ENCODE measurements at places on chromosomes 5 and 9.

GRCh38 chr5:177610131-177610769, 10.3 kb downstream of the B4GALT7 start:
- no peak for DNase-seq

DNA sequence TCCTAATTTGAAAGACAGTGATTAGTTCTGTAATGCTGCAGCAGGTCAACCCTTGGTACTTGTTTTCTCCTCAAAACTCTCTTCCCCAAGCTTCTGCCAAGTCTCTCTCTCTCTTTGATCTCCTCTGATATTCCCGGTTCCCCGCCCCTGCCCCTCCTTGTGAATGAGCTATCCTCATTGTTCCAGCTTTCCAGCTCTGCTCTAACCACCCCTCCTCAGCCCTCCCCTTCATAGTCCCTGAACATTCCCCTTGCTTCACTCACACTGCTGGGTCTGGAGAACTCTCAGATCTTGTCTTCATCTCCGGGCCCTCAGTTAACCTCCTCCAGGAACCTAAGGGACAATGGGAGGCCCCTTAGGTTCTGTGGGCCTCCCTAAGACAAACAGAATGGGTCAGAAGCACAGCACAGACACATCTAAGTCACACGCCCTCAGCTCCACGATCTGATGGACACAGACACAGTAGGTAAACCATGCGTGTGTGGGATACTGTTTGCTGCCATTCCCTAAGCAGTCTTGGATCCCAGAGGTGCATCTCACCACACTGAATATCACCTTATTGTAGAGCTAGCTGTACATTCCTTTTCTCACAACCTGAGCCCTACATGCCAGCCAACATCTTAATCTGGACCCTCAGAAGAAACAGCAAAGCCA, 17.4 kb upstream of the LARP1 start:
- DNase-seq, result no peak

- no peak for DNase-seq
These were observed 216.9 kb downstream of the SH3GL2 start for GRCh38 chr9:17795744-17796143.

GRCh38 chr9:125758986-125759763, 12.0 kb downstream of the PBX3 start:
- no peak for DNase-seq

- DNase-seq, result no peak
These were observed 384.6 kb upstream of the SLC30A5 start for GRCh38 chr5:68709239-68709638.

- no peak for DNase-seq
These were observed 167.2 kb downstream of the C9orf152 start for GRCh38 chr9:110040788-110041187.

GRCh38 chr5:53479590-53480415, 626 bp upstream of the FST start:
- no peak for DNase-seq

- DNase-seq, result no peak
These were observed 9.4 kb downstream of the FYB1 start for GRCh38 chr5:39209924-39210323.

GRCh38 chr5:139100825-139101224, 97.3 kb downstream of the SIL1 start:
- DNase-seq, result peak; percentile 5

Data from epithelial cell of prostate (primary cell).